ENCODE measurements at places on chromosomes 1 and 21. TPM values are rescaled to one million over a fixed set of nuclear protein-coding genes. Genes with fewer than 3 reads are reported as not detected.

GRCh38 chr1:6035303-6035702 is 10.4 kb upstream of the KCNAB2 start:
- ATAC-seq: no peak

ST6GALNAC3 gene
- not detected for total RNA-seq

- ATAC-seq: no peak
Observed at GRCh38 chr1:117061986-117062415, 1.9 kb downstream of the TTF2 start.

DNA sequence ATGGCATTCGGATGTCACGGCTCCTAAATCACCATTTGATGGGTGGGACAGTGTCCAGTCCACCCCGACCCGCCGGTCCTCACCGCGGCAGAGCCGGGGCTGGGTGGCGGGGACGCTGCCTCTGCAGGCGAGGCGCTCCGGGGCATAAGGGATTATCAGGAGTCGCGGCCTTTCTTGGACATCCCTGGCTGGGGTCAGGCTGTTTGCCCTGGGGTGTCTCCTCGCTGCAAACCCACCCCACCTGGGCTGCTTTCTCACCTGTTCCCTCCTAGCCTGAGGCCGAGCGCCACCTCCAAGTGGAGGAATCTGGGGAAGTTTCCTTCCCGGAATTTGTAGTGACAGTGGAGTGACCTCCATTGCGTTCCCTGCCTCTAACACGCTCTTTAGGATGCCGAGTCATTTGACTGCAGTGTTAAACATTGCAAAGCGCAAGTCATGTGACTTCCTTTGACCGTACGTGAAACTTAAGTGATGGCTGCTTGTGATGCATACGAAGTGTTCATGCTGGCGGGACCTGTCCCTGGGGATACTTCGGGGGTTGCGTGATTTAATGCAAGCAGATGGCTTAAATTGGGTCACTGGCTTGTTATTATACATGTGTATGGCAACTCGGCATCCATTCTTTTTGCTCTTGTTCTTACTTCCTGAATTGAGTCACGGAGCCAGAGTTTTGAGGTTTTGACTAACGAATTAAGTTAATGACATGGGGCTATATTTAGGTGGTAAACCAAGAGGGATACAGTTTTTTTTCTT is 536 bp downstream of the LGALS8 start:
- peak; percentile 85 for ATAC-seq

GRCh38 chr1:86645851-86646250 is 58.5 kb upstream of the SH3GLB1 start:
- no peak for ATAC-seq

CACNA1S gene
- not detected for total RNA-seq

GRCh38 chr1:50328552-50328951 is 94.7 kb downstream of the DMRTA2 start:
- no peak for ATAC-seq

DNA sequence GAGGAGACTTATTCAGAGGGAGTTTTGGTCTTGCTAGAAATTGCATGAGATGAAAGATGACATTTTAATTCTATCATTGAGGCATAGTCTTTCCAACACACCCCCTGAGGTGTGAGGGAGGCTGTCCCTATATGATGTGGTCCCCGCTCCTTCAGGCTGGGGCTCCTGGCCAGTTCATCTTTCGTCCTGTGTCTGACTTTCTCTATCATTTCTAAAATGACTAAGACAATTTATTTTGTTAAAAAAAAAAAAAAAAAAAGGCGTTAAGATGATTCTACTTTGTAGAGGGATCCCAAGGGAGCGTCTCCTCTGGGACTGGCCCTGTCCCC is 50.5 kb downstream of the PRKCZ start:
- ATAC-seq: no peak

DNA sequence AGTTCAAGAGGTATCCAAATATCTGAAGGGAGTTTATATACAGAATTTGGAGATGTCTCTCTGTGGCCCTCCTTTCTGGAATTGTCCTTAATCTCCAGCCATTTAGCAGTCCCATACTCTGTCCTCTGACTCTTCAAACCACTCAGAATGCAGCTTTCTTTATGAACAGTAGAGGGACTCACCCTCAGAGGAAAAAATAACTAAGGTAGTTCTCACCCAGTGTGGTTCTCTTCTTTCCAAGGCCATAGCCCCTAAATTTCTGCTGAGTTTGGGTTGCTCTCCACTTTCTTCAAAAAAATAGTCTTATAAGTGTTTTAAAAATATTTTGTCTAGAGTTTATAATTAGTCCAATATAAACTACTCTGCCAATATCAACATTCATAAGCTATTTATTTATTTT is 369.7 kb downstream of the MATN1 start:
- no peak for ATAC-seq

- peak; percentile 32 for ATAC-seq
Observed at GRCh38 chr1:2504225-2504948, 22.0 kb downstream of the PANK4 start.

- no peak for ATAC-seq
Observed at GRCh38 chr1:208369045-208369444, 124.9 kb upstream of the PLXNA2 start.

DNA sequence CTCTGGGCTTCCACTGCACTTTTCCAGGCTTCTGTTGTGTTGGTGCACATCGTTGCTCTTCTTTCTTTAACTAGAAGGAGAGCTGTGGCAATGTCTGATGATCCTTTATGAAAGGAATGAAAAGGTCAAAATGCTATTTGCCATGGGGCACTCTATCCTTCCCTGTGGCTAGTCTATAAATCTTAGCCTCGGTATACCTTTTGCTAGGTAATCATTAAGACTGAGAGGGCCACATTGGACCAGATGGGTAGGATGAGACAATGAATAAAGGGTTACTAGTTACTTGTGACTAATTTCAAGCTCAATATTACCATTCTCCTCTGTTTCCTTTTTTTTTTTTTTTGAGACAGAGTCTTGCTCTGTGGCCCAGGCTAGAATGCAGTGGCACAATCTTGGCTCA is 89.4 kb upstream of the C1orf87 start:
- ATAC-seq: no peak

- no peak for ATAC-seq
Observed at GRCh38 chr1:113269168-113269963, 120.9 kb upstream of the MAGI3 start.

ZSWIM5 gene
- total RNA-seq: 23.1 TPM

DNA sequence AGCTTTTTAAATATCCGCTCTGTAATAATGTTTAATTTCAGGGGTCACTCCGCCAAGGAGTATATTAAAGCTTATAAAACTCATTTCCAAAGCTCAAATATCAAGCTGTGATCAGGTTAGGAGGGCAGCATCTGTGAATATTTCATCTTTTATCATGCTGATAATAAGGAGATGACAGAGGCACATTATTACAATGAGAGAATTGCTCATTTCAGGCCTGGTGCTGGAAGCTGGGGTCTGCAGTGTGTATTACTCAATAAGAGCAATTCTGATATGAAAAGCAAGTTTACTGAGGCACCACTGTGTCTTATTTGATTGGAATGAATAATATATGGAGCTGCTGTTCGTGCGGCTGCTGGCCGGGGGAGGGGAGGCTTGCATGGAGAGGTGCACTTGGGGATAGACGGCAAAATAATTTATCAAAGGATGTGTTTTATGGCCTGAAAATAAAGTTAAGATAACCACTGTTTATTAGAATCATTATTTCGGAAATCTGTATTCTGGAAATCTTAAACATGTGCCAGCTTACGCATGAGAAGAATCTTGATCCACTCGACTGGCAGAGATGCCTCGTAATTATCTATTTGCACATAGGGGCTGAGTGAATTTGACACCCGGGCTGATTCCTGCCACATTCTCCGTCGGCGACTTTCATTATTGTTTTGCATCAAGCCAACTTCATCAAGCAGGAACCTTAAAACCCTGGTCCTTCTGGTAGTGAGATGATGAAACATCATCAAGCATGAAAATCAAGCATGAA is 173.2 kb downstream of the RRAGC start:
- ATAC-seq: no peak
